GM12878 (cell line): ENCODE measurements at places on chromosomes 1 and 21.

GRCh38 chr1:18542351-18542750 is 61.6 kb downstream of the KLHDC7A start:
- no peak for DNase-seq

DNA sequence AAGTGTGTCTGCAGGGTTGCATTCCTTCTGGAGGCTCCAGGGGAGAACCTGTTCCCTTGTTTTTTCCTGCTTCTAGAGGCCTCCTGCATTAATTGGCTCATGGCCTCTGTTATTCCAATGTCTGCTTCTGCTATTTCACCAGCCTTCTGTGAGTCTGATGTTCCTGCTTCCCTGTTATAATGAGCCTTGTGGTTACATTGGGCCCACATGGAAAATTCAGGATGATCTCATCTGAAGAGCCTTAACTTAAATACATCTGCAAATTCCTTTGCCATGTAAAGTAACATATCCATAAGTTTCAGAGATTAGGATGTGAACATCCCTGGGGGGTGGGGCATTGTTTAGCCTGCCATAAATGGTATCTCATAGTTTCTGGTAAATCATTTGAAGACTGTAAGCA is 181.1 kb downstream of the RWDD3 start:
- no peak for DNase-seq

GRCh38 chr1:164660775-164661174 is 101.8 kb downstream of the PBX1 start:
- no peak for DNase-seq

DNA sequence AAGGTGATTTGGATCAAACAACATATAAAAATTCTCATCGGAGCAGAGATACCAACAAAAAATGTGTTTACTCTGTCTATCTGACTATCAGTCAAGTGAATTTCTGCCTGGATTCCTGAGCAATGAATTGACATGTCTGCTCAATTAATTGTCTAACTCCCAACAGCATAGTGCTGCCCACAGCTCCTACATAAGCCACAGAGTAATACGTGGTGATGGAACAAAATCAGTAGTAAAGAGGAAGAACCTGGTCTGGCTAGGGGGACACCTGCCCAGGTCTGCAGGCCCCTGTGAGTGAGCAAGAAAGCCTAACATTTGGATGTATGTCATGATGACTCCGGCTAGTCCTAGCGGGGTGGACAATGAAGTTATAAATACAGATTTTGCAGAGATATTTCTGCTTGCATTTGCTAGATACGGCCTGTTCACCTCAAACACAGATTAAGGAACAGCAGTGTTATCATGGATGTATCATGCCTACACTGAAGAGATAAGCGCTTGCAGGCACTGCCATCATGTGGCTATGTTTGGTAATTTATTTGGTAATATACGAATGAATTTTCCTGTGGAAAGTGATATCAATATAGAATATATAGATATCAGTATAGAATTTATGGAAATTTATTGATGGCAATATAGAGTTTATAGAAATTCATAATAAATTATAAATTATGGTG is 69.6 kb upstream of the LRRC8B start:
- DNase-seq, result no peak

GRCh38 chr1:30877205-30877912 is 31.2 kb downstream of the SDC3 start:
- no peak for DNase-seq

- no peak for DNase-seq
Observed at GRCh38 chr1:155272466-155273342, 600 bp downstream of the CLK2 start.

DNA sequence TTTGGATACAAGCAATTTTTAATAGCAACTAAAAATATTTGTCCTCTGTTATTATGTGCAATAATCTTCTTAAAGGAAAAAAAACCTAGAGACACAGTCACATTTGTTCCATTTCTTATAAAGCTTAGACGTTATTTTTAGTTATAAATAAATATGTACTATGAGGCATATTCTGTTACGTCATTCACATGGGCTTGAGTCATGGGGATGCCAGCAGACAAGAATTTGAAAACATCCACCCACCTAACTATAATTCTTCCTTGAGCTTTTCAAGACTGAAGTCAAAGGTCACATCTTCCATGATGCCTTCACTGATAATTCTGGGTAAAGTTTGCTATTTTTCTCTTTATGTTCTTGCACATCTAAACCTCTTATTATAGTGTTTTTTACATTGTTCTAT is 268.8 kb downstream of the KCTD3 start:
- no peak for DNase-seq

DNA sequence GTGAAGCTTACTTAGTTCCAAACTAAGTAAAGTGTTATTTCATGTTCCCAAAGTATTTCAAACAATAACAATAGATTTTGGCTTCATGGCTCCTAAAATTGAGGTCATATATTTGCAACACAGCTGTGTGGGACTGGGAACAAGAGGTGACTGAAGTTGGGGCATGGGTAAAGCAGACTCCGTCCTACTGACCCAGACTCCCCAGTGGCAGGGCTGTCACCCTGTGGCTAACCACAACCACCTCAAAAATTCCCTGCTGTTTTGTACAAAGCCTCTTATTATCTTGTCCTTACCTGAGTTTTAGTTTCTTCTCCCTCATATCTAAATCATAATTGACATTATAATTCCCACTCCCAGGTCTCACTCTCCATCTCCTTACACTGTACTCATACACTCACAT is 117.6 kb downstream of the PTGER3 start:
- DNase-seq, result no peak

GRCh38 chr1:14924455-14925331 is 228.9 kb upstream of the TMEM51 start:
- no peak for DNase-seq

- DNase-seq, result no peak
Observed at GRCh38 chr1:47710329-47711071, 272.7 kb downstream of the FOXD2 start.

- no peak for DNase-seq
Observed at GRCh38 chr1:91651243-91651642, 150.6 kb downstream of the CDC7 start.

- DNase-seq, result no peak
Observed at GRCh38 chr1:157156058-157156541, 17.9 kb upstream of the ETV3 start.

- no peak for DNase-seq
Observed at GRCh38 chr1:233497679-233498078, 116.2 kb upstream of the KCNK1 start.

- DNase-seq, result no peak
Observed at GRCh38 chr1:223642237-223642636, 23.3 kb downstream of the CAPN8 start.

GRCh38 chr1:157437296-157437695 is 115.0 kb downstream of the FCRL5 start:
- DNase-seq, result no peak
